Activated CD4-positive, alpha-beta T cell treated with anti-CD3 and anti-CD28 coated beads for 36 hours (primary cell): ENCODE measurements at places on chromosomes 16 and 17. TPM values are rescaled to one million over a fixed set of nuclear protein-coding genes. Genes with fewer than 3 reads are reported as not detected.

DNA sequence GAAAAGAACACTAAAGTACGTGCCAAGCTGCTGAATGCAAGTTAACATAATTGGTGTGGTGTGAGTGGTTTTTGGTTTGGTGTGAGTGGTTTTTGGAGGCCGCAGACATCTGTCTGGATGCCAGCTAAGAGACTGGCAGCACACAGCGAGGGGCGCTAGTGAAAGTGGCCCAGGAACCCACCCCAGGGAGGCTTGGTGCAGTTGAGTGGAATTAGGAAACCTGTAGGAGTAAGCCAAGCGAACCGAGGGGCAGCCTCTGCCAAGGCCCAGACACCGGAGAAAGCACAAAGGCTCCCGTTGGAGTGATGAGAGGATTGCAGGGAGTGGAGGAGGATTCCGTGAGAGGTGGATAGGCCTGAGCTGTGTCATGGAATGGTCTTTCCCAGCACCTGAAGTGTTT is 24.6 kb upstream of the SLC5A11 start:
- DNase-seq, result no peak

DNA sequence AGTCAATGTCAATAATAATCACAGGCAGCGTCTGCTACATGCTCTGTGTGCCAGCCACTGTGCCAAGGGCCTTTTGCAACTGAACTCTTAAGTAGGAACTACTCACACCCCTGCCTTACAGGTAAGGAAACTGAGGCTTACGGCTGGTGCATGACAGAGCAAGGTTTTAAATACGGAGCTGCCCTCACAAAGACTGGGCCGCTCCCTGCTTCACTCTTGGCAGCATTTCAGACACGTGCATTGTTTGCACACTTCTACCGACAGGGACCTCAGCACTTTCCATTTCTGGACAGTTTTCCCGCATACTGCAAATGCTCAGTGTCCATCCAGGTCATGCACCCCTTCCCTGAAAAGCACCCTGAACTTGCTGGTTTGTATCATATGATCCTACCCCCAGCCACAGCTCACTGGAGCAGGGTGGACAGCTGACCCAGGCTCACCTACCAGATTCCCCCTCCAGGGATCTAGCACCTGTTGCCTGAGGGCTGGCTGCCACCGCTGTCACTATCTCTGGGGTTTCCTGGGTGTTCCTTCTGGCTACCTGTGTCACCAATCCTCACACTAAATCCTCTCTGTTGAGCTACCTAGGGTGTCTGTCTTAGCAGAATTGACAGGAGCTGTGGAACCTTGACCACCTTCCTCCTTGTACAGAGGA is 142.9 kb downstream of the C16orf78 start:
- no peak for DNase-seq

GRCh38 chr17:56392321-56392720 is 201.2 kb upstream of the NOG start:
- no peak for DNase-seq

DNA sequence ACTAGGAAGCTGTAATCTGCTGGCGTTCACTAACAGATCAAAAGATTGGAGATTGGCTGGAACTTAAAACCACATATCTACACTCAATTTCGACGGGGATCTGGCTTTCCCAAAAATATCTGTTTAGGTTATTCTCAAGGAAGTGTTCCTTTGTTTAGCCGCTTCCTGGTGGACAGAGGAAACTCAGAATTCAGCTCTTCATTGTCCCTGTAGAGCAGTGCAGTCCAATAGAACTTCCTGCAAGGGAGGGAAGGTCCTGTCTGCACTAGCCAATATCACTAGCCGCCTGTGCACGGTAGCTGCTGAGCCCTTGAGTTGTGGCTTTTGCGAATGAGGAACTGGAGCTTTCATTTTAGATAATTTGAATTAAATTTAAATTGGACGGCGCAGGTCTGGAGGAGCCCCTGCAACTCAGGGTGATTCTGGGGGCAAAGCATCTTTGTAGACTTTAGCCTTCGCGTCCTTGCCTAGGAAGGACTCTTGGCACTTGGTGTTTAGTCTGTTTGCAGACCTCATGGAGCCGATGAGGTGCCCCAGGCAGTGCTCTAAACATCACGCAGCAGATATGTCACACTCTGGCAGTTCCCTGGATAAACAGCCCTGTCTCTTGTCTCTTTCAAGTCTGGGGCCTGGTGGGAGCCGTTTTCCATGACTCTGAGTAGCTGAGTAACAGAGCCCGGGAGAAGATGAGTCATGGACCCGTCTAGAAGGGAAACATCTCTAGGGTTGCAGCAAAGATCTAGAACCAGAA is 122.2 kb downstream of the CCDC182 start:
- peak; percentile 55 for DNase-seq

GRCh38 chr16:87634411-87634810 is 32.1 kb downstream of the JPH3 start:
- no peak for DNase-seq

The SAMD14 gene
- total RNA-seq, result 0.77 TPM

GRCh38 chr17:72984145-72984925 is 108.2 kb downstream of the SLC39A11 start:
- no peak for DNase-seq

GRCh38 chr17:1498233-1498632 is 5.7 kb upstream of the MYO1C start:
- DNase-seq, result no peak

DNA sequence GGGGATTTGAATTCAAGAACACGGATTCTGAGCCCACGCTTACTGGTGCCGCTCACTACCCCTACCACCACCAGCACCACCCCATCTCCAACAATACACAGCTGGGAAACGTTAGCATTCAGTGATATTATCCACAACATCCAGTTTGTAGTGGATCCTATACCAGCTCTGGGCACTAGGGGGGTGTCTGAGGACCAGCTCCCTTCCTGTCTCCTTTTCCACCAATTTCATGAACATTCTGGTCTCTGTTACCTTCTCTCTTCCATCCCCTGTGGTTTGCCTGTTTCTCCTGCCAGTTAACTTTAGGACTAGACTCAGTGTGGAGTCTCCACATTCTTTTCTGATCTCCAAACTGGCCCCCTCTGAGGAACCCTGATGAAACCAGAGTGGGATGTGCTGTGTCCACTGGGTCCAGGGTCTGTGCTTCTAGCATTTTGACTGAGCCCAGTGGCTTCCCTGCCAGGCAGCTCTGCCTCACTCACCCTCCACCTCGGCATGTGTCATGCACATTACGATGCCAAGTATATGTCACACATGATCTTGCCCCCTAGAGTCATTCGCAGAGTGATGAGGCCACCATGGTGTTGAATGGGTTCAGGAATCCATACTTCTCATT is 187.0 kb upstream of the CDH13 start:
- DNase-seq, result no peak

DNA sequence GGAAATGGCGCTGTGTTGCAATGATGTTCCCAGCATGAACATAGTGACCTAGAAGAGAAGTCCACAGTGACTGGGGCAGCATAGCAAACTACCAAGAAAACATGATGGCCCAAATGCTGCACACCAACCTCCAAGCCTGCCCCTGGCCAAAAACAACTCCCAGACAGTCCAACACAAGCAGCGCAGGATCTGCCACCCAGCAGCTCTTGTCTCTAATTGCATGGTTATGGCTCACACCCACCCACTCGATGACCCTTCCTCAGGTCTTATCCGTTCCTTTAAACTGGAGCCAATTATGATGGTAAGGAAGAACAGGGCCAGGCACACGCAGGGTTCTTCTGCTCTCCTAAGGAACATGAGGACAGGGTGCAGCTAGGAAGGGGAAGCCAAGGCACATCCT is 2.9 kb downstream of the MRPL27 start:
- no peak for DNase-seq

DNA sequence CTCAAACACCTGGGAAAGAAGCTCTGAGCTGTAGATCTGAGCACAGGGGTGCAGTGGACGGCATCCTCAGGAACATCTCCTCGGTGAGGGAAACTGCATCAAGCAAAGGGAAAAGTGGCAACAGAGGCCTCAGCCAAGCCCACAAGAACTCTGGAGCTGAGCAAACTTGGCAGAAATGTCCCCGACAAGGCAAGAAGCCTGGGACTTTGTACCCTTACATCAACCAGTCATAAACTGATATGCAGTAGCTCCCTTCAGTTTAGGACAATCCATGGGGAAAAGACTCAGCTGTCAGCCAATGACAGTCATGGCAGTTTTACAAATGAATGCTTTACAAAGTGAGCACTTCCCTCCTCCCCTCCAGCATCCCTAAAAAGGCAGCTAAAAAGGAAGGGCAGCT is 210.0 kb upstream of the DYNLRB2 start:
- DNase-seq, result no peak

The CD300LB gene
- total RNA-seq, result not detected

The GPR142 gene
- not detected for total RNA-seq

The SLC13A2 gene
- total RNA-seq, result not detected
